ENCODE measurements at places on chromosomes 12 and 14.

DNA sequence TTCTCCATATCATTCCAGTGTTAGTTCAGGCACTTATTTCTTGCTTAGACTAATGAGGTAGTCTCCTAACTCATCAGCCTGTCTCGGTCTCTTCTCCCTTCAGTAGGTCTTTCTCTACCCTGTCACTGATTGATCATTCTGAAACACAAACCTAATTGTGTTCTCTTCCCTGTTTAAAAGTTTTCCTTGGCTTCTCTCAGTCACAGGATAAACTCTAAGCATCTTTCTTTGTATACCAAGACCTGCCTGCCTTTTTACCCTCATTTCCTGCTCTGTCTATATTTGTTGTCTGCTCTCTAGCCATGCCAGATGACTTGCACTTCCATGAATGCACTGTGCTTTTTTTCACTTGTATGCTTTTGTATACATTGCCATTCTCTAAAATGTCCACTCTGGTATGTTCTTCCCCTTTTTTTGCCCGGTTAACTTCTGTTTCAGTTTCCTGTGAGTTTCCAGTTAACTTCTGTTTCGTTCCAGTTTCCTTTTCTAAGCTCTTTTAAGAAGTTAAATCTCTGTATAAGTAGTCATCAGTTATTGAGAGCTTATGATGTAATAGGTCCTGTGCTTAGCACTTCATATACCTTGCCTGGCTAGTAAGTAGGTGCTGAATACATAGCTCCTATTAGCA lies 12.8 kb downstream of the DIP2B start:
- DNase-seq = no peak

GRCh38 chr14:104283197-104284106 lies 145.1 kb downstream of the KIF26A start:
- DNase-seq = no peak

- no peak for DNase-seq
Observed at GRCh38 chr12:14958361-14959125, 2.9 kb downstream of the ARHGDIB start.

GRCh38 chr14:72679141-72679535 lies 214.8 kb downstream of the DPF3 start:
- no peak for DNase-seq

GRCh38 chr12:121439715-121440114 lies 39.8 kb downstream of the RNF34 start:
- no peak for DNase-seq

DNA sequence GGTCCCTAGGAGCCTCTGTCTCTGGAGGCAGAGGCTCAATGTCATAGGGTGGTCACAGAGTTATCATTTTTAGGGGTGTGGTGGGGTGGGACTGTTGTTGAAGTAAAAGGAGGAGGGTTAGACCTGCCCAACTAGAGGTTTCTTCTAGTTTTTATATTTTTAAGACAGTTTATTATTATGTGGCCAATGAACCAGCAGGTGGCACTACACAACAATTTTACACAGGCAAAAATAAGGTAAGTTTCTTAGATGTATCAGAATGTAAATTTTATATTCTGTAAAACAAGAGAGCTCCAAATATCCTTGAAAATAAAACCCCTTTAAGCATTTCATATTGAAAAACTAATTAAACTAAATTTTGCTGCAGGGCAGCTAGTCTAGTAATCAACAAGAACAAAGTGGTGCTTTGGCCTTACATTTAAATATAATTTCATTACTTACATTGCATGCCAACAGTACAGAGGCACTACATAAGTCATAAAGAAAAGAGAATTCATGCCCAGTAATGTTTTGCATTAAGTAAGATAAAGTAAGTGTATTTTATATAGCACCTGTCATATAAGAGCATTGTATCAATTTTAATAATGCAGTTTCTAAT lies 22.2 kb upstream of the OVCH1 start:
- no peak for DNase-seq

DNA sequence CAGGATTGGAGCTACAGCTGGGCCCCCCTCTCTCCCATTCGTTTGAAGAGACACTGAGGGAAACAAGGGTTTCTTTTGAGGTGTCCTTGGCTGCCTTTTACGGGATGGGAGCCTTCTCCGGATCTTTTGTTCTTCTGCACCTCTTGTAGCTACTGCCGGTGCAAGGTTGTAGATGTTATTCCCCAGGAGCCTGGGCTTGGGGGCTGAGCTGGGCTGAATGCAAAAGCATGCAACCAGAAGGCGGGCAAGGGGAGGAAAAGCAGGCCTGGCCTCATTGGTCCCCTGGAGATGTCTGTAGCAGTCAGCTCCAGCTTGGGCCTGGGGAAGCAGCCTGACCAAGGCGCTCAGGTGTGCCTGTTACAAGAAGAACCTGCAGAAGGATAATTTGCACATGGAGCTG lies 110.3 kb downstream of the GCH1 start:
- no peak for DNase-seq

- no peak for DNase-seq
Observed at GRCh38 chr12:98754095-98754494, 109.0 kb downstream of the APAF1 start.

DNA sequence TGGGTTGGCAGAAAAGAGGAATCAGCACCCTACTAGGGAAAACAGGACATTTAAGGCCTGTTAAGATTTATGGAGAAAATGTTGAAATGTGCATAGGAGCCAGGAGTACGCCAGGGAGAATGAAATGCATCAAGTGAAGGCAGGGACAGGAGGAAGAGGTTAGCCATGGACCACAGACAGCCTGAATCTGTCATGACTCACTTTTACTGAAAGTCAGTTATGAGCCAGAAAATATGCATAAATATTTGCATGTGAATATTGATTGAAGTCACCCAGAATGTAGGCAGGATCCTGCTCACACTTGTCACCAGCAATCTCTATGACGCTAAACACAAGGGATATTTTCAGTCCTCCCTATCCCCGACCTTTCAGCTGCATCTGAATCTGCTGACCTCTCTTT lies 25.1 kb upstream of the CDK17 start:
- DNase-seq = no peak

GRCh38 chr12:25684070-25684469 lies 131.0 kb upstream of the LMNTD1 start:
- no peak for DNase-seq

GRCh38 chr14:51609955-51610283 lies 41.8 kb upstream of the FRMD6 start:
- no peak for DNase-seq

GRCh38 chr12:65875640-65876071 lies 51.4 kb downstream of the HMGA2 start:
- DNase-seq = no peak

- no peak for DNase-seq
Observed at GRCh38 chr14:64800000-64800399, 79.7 kb downstream of the SPTB start.

- no peak for DNase-seq
Observed at GRCh38 chr12:121251838-121252237, 41.9 kb downstream of the P2RX4 start.

DNA sequence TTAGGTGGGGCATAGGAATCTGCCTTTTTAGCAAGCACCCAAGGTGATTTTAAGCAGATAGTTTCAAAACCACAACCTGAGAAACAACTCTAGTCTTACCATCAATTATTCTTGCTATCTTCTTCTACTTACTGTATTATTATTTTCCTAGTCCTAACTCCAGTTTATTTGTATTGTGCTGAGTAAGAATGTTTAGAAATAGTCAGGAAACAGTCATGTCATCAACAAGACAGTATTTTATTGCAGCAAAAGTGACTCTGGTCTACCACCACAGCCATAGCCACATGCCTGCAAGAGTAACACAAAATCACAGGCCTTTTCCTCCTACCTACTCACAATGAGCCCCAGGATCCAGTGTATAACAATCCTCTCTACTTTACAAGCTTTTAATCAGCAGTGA lies 46.3 kb upstream of the FLRT2 start:
- no peak for DNase-seq

GRCh38 chr14:88554457-88555286 lies at the start of gene PTPN21:
TSS of gene PTPN21 (minus strand) at chr14:88555007. CDS start at chr14:88550417, 4,590 bp downstream.
- DNase-seq = no peak

- DNase-seq = no peak
Observed at GRCh38 chr12:27213304-27213703, 30.8 kb upstream of the STK38L start.

DNA sequence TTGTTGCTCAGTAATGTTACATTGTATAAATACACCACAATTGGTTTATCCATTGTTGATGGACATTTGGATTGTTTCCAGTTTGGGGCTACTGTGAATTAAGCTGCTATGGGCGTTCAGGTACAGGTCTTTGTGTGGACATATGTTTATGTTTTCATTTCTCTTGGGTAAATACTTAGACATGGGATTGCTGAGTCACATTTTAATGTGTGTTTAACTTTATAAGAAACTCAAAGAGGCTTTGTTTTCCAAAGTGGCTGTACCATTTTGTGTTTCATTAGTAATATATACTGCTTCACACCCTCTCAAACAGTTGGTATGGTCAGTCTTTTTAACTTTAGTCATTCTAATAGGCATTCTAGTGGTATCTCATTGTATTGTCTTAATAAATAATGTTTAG lies 225.0 kb downstream of the SPTSSA start:
- no peak for DNase-seq

DNA sequence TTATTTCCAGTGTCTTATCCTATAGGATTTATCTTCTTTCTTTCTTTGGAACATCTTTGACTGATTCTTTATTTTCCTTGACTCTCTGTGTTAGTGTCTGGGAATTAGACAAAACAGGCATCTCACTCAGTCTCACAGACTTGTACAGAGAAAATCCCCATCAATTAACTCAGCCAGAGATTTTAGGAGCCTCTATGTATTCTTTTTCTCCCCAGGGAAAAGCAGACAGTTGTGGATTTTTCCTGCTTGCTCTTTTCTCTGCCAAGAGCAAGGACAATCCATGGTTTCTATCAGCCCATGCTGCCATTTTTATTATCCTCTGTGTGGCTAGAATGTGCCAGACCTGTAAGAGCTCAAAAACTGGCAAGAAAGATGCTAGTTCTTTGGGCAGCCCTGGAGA lies 595.1 kb downstream of the SNAPC1 start:
- no peak for DNase-seq

DNA sequence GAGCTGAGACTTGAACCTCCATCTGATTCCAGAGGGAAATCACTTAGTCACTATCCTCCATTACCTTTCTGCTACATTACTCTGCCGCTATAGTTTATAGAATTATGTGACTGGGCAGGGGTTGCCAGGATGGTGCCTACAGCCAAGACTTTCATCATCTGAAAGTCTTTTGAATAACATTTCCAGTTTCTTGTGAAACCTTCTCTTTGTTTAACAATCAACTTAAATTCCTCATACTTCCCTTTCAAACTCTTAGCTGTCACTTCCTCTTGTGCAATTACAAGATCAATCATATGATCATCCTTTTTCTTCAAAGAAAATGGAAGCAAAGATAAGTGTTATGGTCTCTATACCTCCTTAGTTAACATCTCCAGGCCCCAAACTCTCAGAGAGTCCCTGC lies 25.4 kb upstream of the PELI2 start:
- DNase-seq = no peak

GRCh38 chr12:71440345-71440762 lies 756 bp downstream of the LGR5 start:
- no peak for DNase-seq

- no peak for DNase-seq
Observed at GRCh38 chr14:69262516-69262915, 2.6 kb downstream of the GALNT16 start.

DNA sequence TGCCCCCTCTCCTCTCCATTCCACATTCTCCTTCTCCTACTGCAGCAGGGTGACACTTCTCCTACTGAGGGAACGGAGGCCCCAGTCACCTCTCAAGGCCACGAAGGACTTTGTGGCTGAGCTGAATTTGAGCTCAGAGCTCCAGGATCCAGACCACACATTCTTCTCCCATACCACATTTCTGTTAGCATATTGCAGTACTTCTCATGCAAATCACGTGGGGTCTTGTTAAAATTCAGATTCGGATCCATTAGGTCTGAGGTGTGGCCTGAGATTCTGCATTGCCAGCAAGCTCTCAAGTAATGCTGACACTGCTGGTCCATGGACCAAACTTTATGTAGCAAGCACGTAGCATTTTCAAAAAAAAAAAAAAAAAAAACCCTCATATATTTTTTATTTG lies 9.6 kb upstream of the IFI27L2 start:
- no peak for DNase-seq

DNA sequence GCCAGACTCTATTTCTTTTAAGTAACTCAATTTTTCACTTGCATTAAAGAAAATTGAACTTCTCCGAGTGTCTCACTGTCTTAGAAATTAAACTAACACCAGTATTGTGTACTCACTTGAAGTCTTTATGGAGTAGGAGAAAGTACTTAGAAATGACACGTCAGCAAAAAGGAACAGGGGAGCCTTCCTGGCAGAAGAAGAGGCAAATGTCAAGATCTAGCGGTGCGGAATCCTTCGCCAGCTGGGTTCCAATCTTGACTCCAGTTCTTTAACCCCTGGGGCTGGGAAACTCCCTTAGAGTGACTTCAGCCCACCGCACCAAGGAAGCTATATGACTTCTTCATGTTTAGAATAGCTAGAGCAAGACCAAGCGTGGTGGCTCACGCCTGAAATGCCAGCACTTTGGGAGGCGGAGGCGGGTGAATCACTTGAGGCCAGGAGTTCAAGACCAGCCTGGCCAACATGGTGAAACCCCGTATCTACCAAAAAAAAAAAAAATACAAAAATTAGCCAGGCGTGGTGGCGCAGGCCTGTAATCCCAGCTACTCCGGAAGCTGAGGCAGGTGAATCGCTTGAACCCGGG lies 34.4 kb downstream of the WBP11 start:
- DNase-seq = no peak

All from stimulated activated CD4-positive, alpha-beta T cell treated with anti-CD3 and anti-CD28 coated beads, Interleukin-15, amount 100 ng/mL, for 1 hour (primary cell).